ENCODE measurements at places on chromosomes 16 and 17.

DNA sequence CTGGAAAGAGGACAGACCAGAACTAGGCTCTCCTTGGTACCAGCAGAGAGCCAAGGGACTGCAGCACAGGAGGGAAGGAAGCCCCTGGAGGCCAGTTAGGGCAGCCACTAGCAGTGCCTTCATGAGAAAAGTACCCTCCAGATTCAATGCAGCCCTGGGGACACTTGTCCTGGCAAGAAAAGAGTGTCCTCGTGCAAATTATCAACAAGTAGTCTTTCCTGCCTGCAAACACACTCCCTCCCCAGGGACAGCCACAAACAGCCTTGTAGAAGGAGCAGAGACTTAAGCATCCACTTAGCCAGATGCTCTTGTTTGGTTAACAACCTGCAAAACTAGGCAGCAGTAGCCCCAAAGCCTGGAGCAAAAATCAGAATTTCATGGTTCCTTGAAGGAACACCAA lies 24.3 kb downstream of the CENPV start:
- no peak for DNase-seq

DNA sequence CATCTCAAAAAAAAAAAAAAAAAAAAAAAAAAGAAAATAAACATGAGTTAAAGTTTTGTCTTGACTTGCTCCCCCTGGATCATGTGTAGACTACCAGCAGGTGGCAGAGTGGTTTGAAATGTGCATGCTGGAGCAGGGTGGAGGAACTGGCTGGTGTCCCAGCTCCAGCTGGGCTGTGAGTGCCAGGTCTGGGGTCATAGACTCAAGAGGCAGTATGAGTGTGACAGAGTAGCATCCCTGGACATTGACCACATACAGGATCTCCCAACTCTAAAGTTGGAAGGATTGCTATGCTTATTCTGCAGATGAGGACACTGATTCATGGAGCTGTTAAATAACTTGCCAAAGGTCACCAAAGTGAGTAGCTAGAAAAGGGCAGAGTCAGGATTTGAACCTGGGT lies 198.0 kb upstream of the MPHOSPH6 start:
- no peak for DNase-seq

GRCh38 chr17:57682701-57683100 lies 62.4 kb downstream of the CCDC182 start:
- no peak for DNase-seq

GRCh38 chr17:17356149-17356930 lies 53.2 kb downstream of the NT5M start:
- DNase-seq = peak; percentile 17

- DNase-seq = no peak
Measured at GRCh38 chr17:10648956-10649355, 8.2 kb downstream of the MYH3 start.

DNA sequence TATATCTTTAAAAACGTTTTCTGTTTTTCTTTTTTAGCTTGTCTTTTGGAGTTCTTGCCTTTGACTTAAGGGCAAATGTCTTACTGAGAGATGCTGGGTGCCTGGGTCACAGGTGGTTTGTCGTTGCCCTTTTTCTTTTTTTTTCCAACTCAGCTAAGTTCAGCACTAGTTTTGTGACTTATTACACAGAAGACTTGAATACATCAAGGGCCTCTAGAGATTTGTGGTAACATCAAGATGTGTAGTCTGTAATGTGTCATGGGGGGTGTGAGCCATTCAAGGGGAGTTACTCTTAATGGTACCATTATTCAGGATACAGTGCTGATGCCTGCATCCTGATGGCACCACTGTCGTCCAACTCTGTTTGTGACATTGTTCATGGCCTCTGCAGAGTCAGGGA lies 95.1 kb downstream of the PRKCA start:
- DNase-seq = no peak

DNA sequence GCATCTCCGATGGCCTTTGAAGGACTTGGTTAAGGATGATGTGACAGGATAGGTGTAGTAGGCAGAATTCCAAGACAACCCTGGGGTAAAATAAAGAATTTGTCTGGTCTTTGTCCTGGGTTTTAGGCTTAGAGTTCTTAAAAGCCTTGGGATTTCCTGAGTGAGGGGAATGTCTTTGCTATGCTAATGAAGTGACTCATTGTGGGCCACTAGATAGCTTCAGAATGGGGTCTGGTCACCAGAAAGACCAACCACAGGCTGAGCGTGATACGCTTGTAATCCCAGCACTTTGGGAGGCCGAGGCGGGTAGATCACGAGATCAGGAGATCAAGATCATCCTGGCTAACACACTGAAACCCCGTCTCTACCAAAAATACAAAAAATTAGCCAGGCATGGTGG lies 182.8 kb upstream of the TOX3 start:
- DNase-seq = no peak

DNA sequence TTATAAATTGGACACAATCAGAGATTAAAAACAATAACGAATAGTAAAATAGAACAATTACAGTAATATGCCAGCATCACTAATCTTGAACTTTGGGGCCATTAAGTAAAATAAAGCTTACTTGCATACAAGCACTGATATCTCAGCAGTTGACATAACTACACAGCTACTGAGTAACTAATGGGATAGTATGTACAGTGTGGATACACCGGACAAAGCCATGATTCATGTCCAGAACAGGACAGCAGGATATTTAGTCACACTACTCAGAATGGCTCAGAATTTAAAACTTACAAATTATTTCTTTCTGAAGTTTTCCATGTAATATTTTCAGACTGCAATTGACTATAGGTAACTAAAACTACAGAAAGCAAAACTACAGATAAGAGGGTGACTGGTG lies 427.5 kb downstream of the CDH13 start:
- no peak for DNase-seq

GRCh38 chr17:80210348-80211108 lies 9.6 kb downstream of the SGSH start:
- no peak for DNase-seq

- no peak for DNase-seq
Measured at GRCh38 chr17:61251939-61252865, 147.4 kb upstream of the TBX2 start.

DNA sequence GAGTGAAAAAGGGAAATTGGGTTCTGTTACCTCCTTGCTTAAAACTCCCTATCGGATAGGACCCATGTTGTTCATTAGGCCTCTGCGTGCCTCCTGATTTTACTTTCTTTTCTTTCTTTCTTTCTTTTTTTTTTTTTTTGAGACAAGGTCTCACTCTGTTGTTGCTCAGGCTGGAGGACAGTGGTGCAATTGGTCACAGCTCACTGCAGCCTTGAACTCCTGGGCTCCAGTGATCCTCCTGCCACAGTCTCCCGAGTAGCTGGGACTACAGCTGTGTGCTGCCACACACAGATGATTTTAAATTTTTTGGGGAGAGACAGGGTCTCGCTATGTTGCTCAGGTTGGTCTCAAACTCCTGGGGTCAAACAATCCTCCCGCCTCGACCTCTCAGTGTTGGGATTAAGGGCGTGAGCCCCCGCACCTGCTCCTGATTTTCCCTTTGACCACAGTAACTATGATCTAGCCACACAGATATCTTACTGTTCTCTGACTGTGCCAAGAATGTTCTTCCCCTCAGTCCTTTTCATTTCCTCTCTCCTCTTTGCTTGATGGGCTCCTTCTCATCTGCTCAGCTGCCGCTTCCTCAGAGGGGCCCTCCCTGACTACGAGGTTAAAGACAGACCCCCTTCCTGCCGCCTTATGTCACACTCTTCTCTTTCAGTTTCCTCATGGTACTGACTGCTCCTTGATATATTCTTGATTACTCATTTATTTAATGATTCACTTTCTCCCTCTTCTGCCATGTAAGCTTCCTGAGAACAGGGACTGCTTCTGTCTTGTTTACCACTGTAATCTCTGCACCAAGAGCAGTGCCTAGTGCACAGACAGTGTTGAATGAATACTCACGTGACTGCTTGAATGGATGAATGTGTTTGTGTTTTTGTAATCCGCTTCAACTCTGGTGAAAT lies 44.3 kb downstream of the LCMT1 start:
- DNase-seq = no peak

GRCh38 chr16:24523569-24523968 lies 15.8 kb upstream of the RBBP6 start:
- no peak for DNase-seq

GRCh38 chr16:78249056-78249455 lies 149.6 kb downstream of the WWOX start:
- no peak for DNase-seq

GRCh38 chr16:53937161-53937880 lies 233.4 kb downstream of the FTO start:
- DNase-seq = no peak

DNA sequence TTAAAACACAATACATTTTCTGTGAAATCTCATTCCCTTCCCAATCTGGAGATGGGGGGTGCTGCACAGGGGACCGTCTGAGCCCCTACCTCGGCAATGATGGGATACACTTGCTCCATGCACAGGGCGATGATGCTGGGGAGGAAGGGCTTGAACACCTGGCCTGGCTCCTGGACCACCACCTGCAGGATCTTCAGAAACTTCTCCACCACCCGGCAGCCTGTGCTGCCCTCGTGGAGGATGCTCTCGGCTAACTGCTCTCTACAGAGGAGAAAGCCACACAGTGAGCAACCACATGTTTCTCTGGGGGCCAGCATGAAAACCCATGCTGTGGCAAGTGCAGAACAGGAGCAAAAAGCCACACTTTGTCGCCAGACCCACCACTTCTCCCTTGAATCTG lies 42.4 kb upstream of the GSG1L start:
- DNase-seq = no peak

- no peak for DNase-seq
Measured at GRCh38 chr16:80324371-80324770, 216.4 kb upstream of the DYNLRB2 start.

- no peak for DNase-seq
Measured at GRCh38 chr17:80847496-80848230, 144.0 kb upstream of the CHMP6 start.

DNA sequence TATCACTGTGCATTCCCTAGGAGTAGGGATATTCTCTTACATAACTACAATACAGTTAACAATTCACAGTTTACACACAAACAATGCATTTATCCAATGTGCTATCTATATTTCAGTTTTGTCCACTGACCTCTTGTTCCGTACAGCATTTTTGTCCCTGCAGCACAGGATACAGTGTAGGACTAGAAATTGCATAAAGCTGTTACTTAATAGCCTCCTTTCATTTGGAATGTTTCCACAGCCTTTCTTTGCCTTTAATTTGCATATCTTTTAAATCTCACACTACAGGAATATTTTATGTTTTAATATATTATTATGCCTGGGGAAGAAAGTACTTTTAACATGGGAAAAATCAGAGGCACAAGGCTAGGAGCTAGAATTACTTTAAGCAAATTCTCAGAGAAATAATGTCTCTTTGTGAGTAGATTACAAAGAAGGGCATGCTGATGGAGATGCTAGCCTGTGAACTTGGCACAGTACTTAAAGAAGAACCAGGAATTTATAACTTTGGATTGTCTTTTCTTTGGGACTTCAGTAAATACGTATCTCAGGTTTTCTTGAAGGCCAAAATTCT lies 144.3 kb downstream of the ITFG1 start:
- no peak for DNase-seq

- DNase-seq = no peak
Measured at GRCh38 chr16:9465161-9465560, 373.7 kb downstream of the HAPSTR1 start.
